GM23248 (cell line): ENCODE measurements at places on chromosomes 6 and 20. TPM values are rescaled to one million over a fixed set of nuclear protein-coding genes. Genes with fewer than 3 reads are reported as not detected.

DNA sequence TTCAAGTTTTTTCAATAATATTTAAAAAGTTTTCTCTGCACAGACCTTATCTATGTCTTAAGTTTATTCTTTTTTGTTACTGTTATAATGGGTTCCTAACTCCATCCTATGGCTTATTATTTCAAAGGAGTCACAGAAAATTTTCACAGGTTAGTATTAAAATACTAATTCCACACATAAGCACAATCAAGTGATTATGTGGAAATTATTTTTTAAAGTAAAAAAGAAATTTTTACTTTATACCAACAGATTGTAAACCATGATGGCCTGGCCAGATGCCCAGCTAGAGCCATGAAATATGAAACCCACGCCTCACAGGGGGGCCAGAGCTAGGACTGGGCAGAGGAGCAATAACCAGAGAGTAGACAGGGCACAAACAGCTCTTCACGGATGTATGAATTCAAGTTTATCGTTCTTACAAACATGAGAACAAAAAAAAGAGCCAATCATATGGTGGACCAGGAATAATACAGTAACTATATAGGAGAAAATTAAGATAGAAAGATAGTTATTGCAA, 34.0 kb downstream of the NUDT3 start:
- no peaks in the 10 kb centered on the region for H3K27me3 ChIP-seq
- no peak overlapping the region for H3K27ac ChIP-seq
- H3K36me3 ChIP-seq: no peaks in the 10 kb centered on the region
- H3K4me3 ChIP-seq: no peak overlapping the region
- peaks cover 32% of the 10 kb centered on the region for H3K4me1 ChIP-seq
- peak; percentile 51 for DNase-seq

GRCh38 chr6:127727260-127727953, 150.4 kb downstream of the C6orf58 start:
- no peak for DNase-seq
- H3K27ac ChIP-seq: no peak overlapping the region
- H3K4me1 ChIP-seq: no peaks in the 10 kb centered on the region
- no peaks in the 10 kb centered on the region for H3K36me3 ChIP-seq

- no peak for DNase-seq
- no peak overlapping the region for H3K4me3 ChIP-seq
Observed at GRCh38 chr6:102197211-102197610, 803.7 kb downstream of the GRIK2 start.

GRCh38 chr6:149642829-149643580, 5.5 kb downstream of the KATNA1 start:
- peaks cover 26% of the 10 kb centered on the region for H3K4me1 ChIP-seq
- H3K4me3 ChIP-seq: no peak overlapping the region
- no peaks in the 10 kb centered on the region for H3K36me3 ChIP-seq
- peak overlapping the region; percentile 83 for H3K27ac ChIP-seq
- no peaks in the 10 kb centered on the region for H3K27me3 ChIP-seq

DNA sequence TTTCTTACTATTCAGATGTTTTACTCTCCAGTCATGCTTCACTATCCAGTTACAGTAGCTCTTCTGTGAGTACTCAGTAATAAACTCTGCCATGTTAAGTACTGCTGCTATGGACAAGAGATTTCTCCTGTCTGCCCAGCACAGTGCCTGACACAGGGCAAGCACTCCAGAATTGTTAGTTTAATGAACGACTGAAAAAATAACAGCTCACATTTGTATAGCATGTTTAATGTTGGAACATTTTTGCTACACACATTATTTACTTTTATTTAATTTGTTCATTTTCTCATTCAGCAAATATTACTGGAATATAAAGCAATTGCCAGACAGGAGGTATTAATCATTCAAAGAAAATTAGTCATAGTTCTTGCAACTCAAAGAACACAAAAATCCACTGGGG, 142.6 kb upstream of the HMGN3 start:
- H3K27ac ChIP-seq: no peak overlapping the region
- no peak overlapping the region for H3K4me3 ChIP-seq
- peaks cover 21% of the 10 kb centered on the region for H3K4me1 ChIP-seq
- H3K27me3 ChIP-seq: no peaks in the 10 kb centered on the region

DNA sequence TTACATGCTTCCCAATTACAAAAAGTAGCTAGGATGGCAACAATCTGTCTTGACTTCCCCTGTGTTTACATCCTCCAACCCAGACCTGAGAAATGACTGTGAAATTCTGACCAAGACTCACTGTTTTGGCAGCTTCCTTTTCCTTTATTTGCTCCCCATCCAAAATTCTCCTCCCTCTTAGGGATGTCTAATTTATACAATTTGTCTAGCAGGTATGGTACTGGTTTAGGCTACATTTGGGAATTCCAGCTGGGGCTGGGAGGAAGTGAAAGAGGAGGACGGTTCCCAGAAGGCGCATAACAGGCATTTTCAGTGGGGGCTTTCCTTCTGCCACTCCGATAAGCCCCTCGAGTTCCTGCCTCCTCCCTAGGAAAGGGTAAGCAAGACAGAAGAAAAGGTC, 231.5 kb upstream of the BTBD3 start:
- no peaks in the 10 kb centered on the region for H3K36me3 ChIP-seq
- DNase-seq: no peak
- no peak overlapping the region for H3K27ac ChIP-seq
- no peaks in the 10 kb centered on the region for H3K4me1 ChIP-seq
- peaks cover 14% of the 10 kb centered on the region; the same call in 1 of the 2 replicates for H3K27me3 ChIP-seq
- H3K4me3 ChIP-seq: no peak overlapping the region

DNA sequence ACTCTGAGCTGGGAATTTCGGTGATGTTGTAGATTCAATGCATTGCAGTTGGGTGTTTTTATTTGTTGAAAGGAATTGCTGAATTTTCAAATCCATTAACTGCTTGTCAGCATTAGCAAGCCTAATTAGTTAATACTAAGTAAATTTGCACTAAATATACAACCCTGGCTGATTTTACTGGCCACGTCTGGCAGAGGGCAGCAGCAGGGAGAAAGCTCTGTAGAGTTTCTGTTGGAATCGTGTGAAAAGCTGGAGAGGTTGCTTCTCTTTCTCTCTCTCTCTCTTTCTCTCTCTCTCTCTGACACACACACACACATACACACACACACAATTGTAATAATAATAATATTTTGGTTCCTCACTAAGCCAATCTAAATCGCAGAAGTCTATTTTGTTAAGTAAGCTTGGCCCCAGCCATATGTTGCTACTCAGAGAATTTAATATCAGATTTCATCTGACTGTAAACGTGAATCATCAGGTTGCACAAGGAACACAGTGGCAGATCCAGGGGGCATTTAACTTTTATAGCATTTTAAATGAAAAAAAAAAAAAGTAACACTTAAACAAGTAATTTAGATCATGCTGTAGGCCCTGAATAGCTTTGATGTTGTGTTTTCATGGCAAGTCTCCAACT, 289.5 kb downstream of the ESR1 start:
- peak overlapping the region; percentile 53 for H3K27ac ChIP-seq
- peak; percentile 91 for DNase-seq
- peaks cover 56% of the 10 kb centered on the region for H3K4me1 ChIP-seq
- no peaks in the 10 kb centered on the region for H3K27me3 ChIP-seq

DNA sequence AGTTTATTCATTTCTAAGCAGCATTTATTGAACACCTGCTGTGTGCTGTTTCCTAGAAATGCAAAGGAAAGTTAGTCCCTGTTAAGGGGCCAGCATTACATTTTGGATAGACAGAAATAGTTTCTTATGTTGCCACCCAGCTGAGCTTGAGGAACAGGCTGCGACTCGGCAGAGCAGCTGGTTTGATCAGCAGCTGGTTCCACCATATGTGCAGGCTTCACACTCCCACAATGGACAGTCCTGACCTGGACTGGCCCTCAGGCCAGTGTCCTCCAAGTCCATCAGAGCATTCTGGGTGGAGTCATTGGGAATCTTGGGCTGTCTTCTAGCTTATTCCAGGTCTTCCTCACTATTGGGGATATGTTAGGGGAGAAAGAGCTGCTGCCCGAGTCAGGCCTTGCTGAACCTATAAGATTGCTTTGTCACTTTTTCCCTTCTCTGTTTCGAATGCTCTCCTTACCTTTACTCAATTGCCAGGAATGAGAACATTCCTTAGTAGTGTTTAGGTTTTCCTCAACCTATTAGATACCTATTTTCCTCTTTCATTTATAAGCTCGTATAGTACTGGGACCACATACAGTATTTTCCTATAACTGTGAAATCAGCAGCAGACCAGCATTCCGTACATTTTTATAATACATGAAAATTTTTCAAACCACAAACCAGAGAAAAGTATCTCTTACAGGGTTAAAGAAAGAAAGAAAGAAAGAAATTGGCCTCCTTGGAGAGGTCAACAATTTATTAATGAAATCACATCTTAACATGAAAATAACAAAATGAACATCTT, 203.0 kb downstream of the FARS2 start:
- H3K27me3 ChIP-seq: no peaks in the 10 kb centered on the region
- H3K4me3 ChIP-seq: no peak overlapping the region
- no peaks in the 10 kb centered on the region for H3K36me3 ChIP-seq
- DNase-seq: no peak
- H3K27ac ChIP-seq: no peak overlapping the region

GRCh38 chr6:128131566-128131965, 230.7 kb upstream of the THEMIS start:
- peak; percentile 13 for DNase-seq
- H3K36me3 ChIP-seq: no peaks in the 10 kb centered on the region
- no peak overlapping the region for H3K4me3 ChIP-seq
- 0 out of 2 replicates have a peak, but pooled peaks cover 5% of the 10 kb centered on the region for H3K4me1 ChIP-seq
- H3K27me3 ChIP-seq: no peaks in the 10 kb centered on the region

DNA sequence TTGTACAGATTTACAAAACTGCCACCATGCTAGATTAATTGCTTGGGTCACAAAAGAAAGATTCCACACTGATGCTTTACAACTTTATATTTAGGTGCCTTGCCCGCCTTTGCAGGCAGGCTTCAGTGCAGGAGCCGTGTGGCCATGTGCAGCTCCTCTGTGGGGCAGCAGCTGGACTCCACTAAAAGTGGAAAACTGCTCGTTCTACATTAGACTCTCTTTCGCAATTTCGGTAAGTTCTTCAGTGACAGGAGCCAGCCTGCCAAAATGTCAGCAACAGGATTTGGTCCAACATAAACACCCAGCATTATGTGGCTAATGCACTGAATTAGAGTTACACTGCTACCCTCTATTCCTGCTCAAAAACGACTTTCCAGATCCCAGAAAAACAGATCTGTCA, 174.4 kb upstream of the KCNK16 start:
- no peaks in the 10 kb centered on the region for H3K27me3 ChIP-seq
- DNase-seq: peak; percentile 48

DNA sequence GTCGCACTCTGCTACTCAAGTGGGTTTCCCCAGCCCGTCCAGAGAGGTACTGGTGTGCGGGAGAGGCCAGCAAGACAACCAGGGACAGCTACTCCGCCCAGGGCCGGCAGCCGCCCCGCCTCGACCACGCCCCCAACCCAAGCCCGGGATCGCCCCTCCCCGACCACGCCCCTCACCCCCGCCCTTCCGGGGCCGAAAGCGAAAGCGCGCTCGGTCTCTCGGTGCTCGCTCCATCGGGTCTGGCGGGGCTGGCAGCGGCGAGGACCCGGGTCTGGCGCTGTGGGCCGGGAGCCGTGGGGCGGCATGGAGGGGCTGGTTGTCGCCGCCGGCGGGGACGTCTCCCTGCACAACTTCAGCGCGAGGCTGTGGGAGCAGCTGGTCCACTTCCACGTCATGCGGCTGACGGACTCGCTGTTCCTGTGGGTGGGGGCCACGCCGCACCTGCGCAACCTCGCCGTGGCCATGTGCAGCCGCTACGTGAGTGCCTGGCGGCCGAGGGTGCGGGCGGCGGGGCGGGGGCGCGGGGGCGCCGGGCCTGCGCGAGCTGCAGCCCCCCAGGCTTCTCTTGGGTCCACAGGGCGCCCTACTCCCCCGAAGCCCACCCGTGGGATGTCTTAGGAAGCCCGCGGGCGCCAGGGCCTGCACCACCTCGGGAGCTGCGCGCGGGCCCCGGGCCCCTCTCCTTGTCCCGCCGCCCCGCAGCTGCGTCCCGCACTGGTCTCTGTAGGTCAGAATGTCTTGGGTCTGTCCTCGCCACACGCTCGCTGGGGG, at the start of gene PSMG4:
Gene PSMG4, plus strand, starts transcription at position 228 of the 771 bp plus-strand sequence. Its CDS starts 76 bp downstream, at position 304.
- H3K27me3 ChIP-seq: no peaks in the 10 kb centered on the region
- H3K36me3 ChIP-seq: no peaks in the 10 kb centered on the region
- H3K4me1 ChIP-seq: peaks cover 12% of the 10 kb centered on the region
- peak within 1 kb of the TSS; percentile 85 for H3K4me3 ChIP-seq
- peak; percentile 95 for DNase-seq

DNA sequence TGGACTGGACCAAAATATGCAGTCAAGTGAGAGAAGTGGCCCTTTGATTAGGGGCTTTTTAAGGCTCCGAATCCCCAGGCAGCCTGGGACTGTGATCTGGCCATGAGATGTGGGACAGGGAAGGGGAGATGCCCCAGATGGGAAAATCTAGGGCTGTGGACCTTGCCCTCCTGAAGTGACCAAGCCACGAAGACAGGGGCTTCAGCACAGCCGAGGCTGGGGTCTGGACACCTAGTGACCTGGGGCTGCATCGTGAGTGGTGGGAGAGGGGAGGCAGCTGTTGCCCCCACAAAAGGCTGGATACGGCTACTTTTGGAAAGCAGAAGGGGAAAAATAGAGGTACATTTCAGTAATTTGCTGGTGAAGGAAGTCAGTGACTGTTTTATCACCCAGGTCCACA, 139.5 kb upstream of the SLC24A3 start:
- no peak overlapping the region for H3K27ac ChIP-seq
- H3K36me3 ChIP-seq: no peaks in the 10 kb centered on the region
- DNase-seq: no peak
- no peak overlapping the region for H3K4me3 ChIP-seq
- H3K4me1 ChIP-seq: no peaks in the 10 kb centered on the region

- DNase-seq: peak; percentile 69
- H3K36me3 ChIP-seq: no peaks in the 10 kb centered on the region
- no peak overlapping the region for H3K4me3 ChIP-seq
- H3K4me1 ChIP-seq: peaks cover 16% of the 10 kb centered on the region; the same call in 1 of the 2 replicates
Observed at GRCh38 chr6:160141001-160141726, 19.5 kb downstream of the SLC22A1 start.

DNA sequence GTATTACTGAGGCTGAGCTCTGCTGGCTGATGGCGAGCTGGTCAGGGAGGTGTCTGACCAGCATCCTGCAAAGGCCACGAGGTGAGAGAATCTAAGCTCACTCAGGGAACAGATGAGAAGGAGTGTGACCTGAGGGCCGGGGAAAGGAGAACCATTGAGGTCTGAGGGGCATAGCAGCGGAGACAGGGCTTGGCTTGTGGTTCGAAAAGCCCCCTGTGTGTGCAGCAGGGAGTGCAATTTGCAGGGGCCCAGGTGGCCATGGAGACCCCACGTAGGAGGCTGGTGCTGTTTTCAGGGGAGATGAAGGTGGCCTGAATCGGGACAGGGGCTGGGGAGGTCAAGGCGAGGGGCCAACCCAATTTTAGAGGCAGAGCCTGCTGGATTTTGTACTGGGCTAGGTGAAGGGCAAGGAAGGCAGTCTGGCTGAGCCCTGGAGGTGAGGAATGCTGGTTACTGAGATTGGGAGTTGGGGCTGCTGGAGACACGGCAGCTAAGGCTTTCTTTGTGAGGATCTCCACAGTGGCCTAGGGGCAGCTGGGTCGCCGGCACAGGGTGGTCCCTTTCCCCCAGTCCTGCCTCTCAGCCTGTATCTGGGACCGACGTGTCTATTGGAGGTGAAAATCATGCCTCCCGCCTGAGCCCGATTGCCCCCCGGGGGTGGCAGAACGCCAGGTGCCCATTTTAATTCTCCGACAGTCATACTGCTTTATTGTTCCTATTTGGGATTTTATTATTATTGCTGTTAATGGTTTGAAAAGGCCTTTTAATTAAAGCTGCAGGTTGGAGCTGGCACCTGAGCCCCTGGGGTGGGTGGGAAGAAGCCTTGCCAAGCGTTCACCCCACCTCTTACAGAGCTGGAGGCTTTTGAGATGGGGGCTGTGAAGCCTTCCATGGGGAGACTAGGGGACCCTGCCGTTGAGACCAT, 28.4 kb downstream of the DLGAP4 start:
- no peak overlapping the region for H3K27ac ChIP-seq
- no peak overlapping the region for H3K4me3 ChIP-seq
- H3K4me1 ChIP-seq: no peaks in the 10 kb centered on the region

The RNF146 gene
- total RNA-seq: 32.6 and 46.3 TPM in 2 replicates

The PLTP gene
- 14.5 and 22.6 TPM in 2 replicates for total RNA-seq

The GHRH gene
- not detected in 2 replicates for total RNA-seq

The CST5 gene
- total RNA-seq: not detected in 2 replicates

The B3GALT4 gene
- 2.6 and 2.7 TPM in 2 replicates for total RNA-seq
